ENCODE measurements at places on chromosomes 3 and 15.

- DNase-seq, result no peak
Observed at GRCh38 chr15:38843736-38844590, 279.3 kb upstream of the RASGRP1 start.

DNA sequence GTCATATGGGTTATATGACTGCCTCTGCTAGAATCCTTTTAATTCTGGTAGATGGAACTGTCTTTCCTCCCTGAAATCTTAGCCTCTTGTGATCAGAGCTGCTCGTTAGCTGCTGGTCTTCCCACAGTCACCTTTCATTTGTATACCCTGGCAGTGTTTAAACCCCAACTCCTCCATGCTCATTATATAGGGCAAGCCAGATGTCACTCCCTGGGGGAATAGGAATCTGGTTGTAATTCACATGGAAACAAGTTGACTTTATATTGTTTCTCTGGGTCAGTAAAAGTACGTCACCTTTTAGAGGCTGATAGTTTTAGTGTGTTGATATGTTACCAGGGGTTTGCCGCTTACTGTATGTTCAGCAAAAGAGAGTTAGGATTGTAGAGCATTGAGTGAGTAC, 103.5 kb downstream of the ITPR1 start:
- DNase-seq, result no peak

DNA sequence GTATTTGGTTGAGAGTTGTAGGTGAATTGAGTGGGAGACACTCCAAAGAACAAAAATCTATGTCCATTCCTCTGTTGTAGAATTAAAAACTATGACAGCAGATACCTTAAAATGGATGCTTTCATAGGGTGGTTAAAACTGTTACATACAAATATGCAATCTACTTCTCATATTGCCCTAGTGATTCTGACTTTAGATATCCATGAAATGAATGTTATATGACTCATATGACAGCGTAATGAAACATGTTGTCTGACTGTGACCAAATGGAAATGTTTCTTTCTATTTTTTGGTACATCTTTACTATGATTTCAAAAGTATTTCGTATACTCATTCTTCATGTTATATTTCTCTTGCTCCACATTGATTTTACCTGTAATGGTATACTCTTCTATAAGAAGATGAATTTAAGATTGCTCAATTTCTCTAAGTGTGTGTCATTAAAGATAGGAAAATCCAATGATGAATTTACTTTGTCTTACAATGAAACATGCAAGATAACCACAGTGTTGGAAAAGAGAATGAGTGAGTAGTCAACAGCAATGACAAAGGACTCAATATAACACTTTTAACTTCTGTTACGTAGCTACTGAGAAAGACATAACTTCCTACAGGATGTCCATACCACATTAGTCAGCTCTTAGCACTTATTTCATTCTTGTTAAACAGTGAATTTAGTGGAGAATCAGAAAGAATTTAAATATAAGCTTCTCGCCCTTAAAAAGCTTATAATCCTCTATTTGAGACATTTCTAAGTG, 79.3 kb upstream of the LSAMP start:
- DNase-seq, result no peak

- DNase-seq, result no peak
Observed at GRCh38 chr3:136142592-136142991, 53.5 kb downstream of the MSL2 start.

DNA sequence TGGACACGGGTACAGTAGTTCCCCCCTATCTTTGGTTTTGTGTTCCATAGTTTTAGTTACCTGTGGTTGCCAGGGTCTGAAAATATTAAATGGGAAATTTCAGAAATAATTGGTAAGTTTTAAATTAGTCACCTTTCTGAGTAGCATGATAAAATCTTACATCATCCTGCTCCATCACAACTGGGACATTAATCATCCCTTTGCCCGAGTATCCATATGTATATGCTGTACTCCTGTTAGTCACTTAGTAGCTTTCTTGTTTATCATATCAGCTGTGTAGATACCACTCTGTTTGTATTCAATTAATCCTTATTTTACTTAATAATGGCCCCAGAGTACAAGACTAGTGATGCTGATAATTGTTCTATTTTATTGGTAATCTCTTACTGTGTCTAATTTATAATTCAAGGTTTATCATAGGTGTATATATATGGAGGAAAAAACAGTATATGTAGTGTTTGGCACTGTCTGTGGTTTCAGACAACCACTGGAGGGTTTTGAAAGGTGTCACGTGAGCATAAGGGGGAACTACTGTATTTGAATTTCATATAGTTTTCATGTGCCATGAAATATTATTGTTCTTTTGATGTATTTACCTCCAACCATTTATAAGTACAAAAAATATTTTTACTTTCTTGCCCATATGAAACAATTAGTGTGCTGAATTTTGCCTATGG, 41.4 kb downstream of the CTDSPL2 start:
- no peak for DNase-seq

- DNase-seq, result no peak
Observed at GRCh38 chr15:58538225-58538727, 106.5 kb downstream of the LIPC start.

DNA sequence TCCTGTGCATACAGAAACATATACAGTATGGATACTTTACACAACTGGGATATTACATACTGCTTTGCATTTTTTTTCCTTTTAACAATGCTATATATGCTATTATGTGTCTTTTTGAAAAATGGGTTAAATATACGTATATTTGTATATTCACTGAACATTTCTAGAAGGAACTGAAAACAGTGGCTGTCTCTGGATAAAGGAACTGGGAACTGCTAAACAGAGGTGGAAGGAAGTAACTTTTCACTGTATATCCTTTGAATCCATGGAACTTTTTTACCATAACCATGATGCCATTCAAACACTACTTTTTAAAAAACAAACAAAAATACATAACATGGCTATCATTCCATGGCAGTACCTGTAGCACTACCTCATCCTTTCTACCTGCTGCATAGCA, 1.8 kb downstream of the MTFMT start:
- no peak for DNase-seq
